ENCODE measurements at places on chromosomes 2 and 18. TPM values are rescaled to one million over a fixed set of nuclear protein-coding genes. Genes with fewer than 3 reads are reported as not detected.

- DNase-seq: peak; percentile 87
Measured at GRCh38 chr2:238163481-238164198, 4.9 kb downstream of the ERFE start.

DNA sequence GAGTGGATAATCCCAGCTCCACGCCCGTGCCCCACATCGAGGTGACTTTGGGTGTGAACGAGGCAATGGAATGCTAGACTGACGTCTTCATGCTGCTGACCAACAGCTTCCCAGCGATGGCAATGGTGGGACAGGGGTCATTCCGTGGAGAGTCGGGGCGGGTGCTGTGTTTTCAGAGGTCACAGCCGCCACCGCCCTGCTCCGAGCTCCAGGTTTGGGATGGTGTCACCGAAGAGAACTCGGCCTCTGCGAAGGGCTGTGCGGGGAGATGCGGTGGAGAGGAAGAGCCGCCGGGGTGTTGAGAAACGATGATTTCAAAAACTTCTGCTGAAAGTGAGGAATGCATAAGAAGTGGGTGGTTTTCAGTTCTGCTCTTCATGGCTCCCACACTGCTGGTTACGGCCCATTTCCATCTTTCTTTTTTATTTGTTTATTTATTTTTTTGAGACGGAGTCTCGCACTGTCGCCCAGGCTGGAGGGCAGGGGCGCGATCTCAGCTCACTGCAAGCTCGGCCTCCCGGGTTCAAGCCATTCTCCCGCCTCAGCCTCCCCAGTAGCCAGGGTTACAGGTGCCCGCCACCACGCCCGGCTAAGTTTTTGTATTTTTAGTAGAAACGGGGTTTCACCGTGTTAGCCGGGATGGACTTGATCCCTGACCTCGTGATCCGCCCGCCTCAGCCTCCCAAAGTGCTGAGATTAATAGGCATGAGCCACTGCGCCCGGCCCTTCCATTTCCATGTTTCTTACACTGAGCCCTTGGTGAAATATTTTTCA is 142.6 kb downstream of the RTP5 start:
- no peak for DNase-seq

The STPG4 gene
- total RNA-seq: not detected

- no peak for DNase-seq
Measured at GRCh38 chr2:217279140-217279539, 419.3 kb upstream of the TNP1 start.
